ENCODE measurements at places on chromosomes 3 and 15.
A peak's percentile ranks its signal among the peaks of the same experiment; 100 is the strongest.

DNA sequence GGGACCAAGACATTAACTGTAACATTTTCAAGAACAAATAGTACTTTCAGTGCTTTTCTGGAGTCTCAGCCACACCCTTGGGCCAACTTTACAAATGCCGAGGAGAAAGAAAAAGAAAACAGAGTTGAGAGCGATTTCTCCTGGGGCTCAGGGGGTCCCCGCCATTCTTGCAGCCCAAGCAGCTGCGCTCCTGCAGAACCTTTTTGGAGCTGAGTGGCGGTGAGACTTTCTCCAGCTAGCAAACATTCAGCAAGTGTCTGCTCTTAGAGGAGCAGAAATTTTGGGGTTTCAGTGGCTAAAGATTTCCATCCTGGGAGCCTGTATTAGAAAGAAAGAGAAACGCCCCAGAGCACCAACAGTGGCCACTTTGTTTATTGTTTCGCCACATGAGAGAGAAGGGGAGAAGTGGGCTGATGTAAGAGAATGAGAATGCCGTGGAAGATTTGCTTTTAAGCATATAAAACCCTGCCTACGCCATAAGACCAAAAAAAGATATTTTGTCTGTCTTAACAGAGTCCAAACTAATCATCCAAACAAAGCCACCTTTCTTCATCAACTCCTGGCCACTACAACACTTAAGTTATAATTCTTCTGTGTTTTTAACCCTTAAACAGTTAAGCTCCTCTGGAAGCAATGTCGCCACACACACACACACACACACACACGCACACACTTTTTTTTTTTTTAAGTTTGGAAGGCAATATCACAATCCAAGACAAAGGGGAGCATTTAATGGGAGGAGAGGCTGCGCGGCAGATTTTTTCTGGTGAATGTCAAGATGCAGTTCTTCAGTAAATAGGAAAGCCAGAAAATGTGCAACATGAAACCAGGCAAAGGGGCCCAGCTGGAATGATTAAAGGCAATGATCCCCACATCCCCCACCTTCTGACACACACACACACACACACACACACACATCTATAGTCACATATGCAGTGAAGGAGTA, 19.2 kb downstream of the EID1 start:
- DNase-seq = no peak

- DNase-seq = no peak
Observed at GRCh38 chr3:55190331-55190730, 262.5 kb upstream of the LRTM1 start.

GRCh38 chr3:186217820-186218164, 108.9 kb upstream of the ETV5 start:
- DNase-seq = no peak

- DNase-seq = no peak
Observed at GRCh38 chr3:62051506-62051905, 321.8 kb downstream of the FEZF2 start.

GRCh38 chr3:188899881-188900280, 271.9 kb upstream of the TPRG1 start:
- no peak for DNase-seq

GRCh38 chr15:38507570-38507969, 53.6 kb downstream of the FAM98B start:
- DNase-seq = no peak

GRCh38 chr3:12904951-12905315, 63.6 kb upstream of the RPL32 start:
- DNase-seq = no peak

GRCh38 chr3:194443901-194444300, 42.9 kb downstream of the ATP13A3 start:
- DNase-seq = no peak

- DNase-seq = no peak
Observed at GRCh38 chr3:147943265-147943945, 534.2 kb downstream of the ZIC1 start.

- DNase-seq = no peak
Observed at GRCh38 chr3:106010829-106011228, 142.0 kb upstream of the CBLB start.

DNA sequence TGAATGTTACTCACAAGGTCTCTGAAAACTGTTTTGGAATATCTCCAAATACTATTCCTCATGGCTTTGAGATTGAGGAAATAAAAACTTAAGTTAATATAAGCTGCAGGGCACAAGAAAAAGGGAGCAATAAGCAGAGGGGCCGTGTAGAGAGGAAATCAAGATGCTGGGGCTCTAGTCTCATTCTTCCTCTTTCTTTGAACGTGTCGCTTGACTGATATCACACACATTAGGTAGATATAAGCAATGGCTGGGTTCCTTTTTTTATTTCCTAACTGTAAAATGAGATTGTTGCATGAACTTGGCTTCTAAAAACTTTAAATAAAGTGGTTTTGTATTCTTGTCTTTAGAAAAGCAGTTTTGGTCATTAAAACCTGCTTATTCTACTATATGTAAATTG, 326.7 kb upstream of the ROPN1 start:
- no peak for DNase-seq

GRCh38 chr3:136714020-136714419, 38.2 kb downstream of the STAG1 start:
- DNase-seq = no peak

DNA sequence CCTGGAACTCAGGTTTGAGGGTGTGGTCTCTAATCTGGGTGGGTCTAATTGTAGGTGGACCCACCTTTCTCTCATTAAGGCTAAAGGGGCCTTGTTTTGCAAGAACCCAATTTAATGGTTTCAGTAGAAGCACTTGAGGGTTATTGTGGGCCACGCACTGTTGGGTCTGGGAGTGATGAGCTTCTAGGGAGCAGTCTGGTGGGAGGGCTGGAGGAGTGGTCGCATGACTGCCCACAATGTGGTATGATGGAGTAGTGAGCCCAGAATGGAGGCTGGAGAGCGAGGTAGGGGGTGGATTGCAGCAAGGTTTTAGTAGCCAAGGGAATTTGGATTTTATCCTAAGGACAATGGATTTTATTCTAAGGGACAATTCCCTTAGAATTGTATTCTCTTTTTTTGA, 2.7 kb downstream of the TATDN2 start:
- DNase-seq = no peak

DNA sequence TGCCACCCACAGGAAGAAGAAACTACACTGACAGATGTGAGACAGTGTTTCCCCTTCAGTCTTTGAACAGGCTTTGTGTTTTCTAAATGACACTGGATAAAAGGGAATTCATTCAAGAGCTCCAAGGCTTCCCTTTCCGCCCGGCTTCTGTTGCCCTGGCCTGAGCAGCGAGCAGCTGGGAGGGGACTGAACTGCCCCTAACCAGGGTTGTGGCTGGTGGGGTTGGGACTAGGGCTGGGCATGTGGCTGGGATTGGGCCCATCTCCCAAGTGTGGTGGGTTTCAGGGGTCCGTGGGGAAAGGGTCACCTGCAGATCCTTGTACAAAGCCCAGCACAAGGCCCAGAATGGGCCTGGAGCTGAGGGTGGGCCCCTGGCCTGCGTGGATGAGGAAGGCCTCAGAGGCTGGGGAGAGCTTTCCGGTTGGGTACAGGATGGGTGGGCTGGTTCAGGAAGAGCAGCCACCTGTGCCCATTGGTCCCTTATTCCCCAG, 10.4 kb downstream of the VILL start:
- DNase-seq = no peak

DNA sequence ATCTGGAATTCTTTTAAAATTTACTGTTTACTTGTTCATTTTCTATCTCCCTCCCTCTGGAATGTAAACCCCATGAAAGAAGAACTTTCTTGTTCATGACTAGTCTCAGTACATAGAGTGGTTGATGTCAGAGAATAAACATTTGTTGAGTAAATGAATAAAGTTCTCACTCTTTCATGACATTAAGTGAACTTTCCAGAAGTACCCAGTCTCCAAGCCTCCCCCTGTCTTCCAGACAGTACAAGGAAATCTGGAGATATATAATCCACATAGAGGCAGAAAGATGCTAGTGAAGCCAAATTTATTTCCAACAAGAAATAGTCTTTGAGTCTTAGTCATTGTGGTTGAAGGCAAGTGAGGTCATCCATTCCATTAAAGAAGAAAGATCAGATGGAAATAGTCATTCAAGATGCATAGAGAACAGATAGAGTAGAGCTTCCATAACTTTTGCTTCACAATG, 71.5 kb upstream of the GALNT15 start:
- no peak for DNase-seq

DNA sequence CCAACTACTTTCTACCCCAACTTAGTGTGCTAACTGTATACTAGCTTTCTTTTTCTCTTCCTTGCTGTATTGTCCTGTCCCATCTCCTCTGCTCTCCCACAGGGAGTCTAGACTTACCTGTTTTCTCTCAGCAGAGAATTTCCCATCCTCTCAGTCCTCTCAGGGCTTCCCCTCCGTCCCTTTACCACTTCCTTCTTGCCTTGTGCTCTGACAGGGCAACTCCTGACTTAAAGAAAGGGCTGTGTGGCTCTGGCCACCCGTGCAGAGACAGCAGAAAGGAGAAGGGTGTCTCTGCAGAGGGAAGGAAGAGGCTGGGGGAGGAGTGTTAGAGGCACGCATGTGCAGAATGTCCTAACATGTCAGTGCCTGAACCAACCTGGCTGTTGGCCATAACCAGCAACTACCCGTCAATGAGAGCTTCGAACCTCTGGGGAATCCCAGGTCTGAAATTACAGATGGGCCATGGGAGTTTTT, at the start of gene GCSAM:
TSS of gene GCSAM (minus strand) at position 274 of the 474 bp plus-strand sequence. CDS start at position 146, 128 bp downstream.
- DNase-seq = peak; percentile 31

- no peak for DNase-seq
Observed at GRCh38 chr3:134693804-134694203, 43.0 kb upstream of the KY start.

GRCh38 chr3:134666885-134667284, 16.1 kb upstream of the KY start:
- no peak for DNase-seq

DNA sequence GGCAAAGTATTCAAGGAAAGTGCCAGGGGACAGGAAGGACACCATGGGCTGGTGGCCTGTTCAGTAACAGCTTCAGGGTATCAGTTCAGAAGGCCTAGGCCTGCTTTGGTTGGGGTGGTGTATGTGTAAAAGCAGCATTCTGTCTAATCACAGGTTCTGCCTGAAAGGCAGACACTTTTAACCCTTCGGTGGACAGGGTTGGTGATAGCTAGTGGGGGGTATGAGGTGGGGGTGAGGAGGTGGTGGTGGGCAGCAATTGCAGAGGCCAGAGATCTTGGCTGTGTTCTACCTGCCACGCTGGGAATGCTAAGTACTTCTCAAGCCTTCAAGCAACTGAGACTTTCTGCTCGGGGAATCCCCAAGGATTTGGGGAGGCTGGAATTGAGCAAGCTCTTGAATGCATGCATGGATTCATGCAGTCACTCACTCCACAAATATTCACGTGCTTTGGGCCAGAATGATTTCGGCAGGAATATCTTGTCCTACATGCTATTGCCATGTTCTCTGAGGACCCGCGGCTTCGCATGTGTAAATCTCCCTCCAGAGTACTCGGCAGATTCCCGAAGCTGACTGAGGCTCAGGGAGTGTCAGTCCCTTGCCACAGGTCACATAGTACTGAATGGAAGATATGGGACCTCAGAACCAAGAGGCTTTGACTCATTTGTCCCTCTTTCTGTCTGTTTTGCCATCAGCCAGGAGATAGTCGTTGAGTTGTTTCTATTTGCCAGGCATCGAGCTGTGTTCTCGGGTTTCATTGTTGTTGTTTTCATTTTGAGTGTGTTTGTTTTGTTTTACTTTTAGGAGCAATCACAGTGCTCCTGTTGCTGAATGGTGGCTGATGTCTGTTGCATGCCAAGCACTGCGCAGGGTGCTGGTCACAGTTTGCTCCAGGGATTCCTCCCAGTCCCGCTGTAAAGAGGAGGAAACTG, 65.5 kb downstream of the SMAD3 start:
- no peak for DNase-seq

DNA sequence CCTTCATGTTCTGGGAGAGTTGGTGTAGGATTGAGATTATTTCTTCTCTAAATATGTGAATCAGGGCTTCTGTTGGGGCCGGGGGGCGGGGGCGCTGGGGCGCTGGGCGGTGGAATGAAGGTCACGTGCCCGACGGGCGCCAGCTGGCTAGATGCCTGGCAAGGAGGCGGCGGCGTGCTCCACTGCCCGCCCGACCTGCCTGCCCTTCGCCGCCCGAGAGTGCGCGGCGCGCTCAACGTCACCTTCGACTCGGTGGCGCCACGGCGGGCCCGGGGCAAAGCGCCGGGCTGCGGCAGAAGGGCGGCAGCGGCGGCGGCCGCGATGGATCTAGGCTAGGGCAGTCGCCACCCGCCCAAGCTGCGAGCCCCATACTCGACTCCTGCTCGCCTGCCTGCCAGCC, 47.0 kb upstream of the LHFPL4 start:
- DNase-seq = no peak

GRCh38 chr3:182382112-182382857, 411.0 kb upstream of the ATP11B start:
- DNase-seq = no peak

DNA sequence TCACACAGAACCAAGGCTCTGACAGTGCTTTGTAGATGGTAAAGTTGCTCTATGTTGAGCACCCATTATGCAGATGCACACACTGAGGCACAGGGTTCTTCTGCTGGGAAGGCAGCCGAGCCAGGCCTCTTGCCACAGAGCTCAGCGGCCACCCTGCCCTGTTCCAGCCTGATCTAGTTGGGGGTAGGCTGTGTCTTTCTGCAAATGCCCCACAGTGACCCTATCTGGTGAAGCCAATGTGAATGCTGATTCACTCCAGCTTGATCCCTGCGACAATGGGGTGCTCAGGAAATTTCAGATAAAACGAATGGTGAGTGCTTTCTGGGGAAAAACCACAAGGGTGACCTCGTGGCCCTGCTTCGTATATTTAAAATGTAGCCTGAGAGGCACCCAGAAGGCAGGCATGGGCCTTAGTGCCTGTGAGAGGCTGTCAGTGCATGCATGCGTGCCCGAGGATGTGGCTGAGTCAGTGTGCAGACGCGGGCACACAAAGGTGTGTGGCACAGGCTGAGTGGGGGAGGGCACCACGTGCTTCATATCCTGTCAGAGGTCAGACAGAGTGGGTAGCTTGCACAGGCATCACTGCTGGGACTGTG, 85.7 kb downstream of the ATP2B2 start:
- no peak for DNase-seq

DNA sequence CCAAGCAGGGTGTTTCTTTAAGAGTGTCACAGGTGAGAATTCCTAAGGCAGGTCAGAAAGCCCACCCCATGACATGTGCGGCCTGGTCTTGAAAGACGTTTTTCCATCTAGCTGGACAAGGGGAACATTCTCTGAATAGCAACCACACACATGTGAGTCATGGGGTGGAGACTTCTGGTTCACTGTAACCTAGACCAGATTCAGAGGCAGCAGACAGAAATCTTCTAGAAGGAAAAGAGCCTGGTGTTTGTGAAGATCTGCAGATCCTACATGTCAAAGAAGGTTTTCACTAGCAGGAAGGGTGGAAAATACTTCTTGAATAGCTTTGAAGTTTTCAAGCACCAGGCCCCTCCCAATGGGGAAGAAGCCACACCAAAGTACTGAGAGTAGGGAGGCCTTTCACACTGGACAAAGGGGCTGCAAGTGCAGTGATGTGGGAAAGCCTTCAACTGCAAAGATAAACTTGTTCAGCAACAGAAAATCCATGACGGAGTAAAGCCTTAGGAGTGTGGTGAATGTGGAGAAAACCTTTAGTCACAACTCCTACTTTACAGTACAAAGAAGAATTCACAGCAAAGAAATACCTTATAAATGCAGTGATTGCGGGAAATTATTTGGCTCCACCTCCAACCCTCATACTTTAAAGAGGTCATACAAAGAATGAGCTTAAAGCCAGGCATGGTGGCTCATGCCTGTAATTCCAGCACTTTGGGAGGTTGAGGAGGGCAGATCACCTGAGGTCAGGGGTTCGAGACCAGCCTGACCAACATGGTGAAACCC, 17.6 kb downstream of the ADAM10 start:
- DNase-seq = no peak

- no peak for DNase-seq
Observed at GRCh38 chr3:161336661-161337060, 34.7 kb downstream of the SPTSSB start.
